CD14-positive monocyte (primary cell): ENCODE measurements at places on chromosomes 5 and 9.

- no peak for DNase-seq
These were observed 28.9 kb upstream of the ALDH1B1 start for GRCh38 chr9:38363589-38363925.

GRCh38 chr5:73827106-73827450 lies 201.1 kb downstream of the ARHGEF28 start:
- DNase-seq, result no peak

GRCh38 chr5:144315026-144315425 lies 144.4 kb downstream of the KCTD16 start:
- DNase-seq, result no peak

- DNase-seq, result no peak
These were observed 24.4 kb downstream of the ZCCHC7 start for GRCh38 chr9:37144762-37145161.

DNA sequence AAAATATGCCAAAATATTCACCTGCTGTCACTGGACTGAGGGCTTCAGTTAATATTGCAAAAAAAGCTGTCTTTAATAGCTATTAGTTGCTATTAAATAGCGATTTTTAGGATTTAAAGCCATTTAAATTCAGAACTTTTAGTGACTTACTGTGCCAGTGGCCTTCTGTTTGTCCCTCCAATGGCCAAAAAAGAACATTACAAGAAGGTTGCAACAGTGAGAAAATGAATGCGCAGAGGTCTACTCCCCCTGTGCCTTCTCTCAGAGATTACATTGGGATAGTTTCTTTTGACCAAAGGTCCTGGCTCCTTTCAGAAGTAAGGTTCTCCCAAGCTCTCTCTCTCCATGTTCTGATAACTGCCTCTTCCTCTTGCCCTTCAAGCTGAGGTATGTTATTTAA lies 930.3 kb upstream of the ARRDC3 start:
- no peak for DNase-seq
